ENCODE measurements at places on chromosomes 6 and 20.

DNA sequence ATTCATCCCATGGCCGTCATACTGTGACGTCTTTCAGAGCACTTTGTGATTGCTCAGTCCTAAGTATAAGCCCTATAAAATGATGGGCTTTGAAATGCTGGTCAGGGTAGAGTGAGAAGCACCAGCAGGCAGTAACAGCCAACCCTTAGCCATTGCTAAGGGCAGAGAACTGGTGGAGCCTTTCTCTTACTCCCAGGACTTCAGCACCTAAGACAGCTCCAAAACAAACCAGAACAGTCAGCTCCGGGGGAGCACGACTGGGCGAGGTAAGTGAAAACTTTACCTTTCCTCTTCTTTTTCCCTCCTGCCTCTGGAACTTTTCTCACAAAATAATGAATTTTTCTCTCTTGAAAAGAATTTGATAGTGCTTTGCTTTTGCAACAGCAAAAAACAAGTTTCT is at the start of gene VIP:
TSS of gene VIP (plus strand) at position 104 of the 400 bp plus-strand sequence. CDS start 1,381 bp downstream, outside the sequence.
- no peak for DNase-seq

- DNase-seq, result peak; percentile 41
Observed at GRCh38 chr6:137882225-137882961, 15.3 kb downstream of the TNFAIP3 start.

DNA sequence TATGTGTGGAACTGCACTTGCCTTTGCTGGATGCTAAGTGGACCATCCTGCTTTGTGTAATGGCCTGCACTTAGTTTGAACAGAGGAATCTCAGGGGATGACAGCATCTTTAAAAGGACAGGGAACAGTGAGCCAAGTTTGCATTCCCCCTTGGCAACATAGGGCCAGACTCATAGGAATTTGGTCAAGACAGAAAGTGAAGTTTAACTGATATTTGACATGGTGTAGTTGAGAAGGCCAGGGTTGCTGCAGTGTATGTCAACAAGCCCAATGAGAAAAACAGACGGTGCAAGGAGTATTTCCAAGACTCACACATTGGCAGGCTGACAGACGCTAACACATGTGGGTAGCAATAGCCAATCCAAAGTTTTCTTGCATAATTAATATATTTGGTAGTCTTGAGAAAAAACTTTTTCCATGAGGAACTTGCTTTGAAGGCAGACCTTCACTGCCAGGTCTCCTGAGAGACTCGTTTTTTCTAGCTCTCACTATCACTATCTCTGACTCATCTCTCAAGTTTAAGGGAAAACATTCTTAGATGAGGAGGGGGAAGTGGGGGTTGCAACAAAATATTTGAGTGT is 213.8 kb downstream of the IBTK start:
- no peak for DNase-seq

- DNase-seq, result no peak
Observed at GRCh38 chr6:140857739-140858380, 1274.9 kb upstream of the GJE1 start.

DNA sequence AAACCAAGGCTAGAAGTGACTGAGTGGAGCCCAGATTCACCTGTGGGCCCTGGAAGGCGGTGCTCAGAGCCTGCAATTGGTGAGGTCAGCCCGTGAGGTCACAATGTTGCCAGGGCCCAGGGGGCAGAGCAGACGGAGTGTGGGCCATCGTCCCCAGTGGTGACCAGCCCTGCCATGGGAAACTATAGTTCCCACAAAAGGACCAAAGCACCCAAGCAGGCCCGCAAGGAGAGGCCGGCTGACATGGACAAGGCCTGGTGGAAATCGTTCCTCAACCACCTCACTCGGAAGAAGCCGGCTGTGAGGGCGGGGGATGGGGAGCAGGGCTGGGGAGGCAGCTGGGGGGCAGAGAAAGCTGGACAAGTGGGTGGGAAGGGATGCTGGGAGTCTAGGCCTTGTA is at the start of gene C20orf144:
TSS of gene C20orf144 (plus strand) at position 156 of the 400 bp plus-strand sequence. CDS start at position 175, 19 bp downstream.
- DNase-seq, result no peak

DNA sequence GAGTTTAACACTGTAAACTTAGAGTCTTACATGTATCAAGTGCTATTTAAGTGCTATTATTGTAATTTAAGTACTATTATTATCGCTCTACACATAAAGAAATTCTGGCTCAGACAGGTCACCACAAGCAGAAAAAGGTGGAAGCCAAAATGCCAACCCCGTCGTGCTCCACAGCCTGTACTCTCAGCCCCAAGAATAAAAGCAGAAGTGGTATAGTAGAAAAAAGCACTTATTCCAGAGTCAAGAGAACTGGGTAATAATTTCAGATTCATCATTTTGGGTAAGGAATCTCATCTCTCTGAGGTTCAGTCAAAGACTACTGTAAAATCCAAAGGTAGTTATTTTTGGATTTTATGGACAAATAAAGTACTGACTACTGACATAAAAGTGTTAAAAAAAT is 943 bp downstream of the ZUP1 start:
- DNase-seq, result peak; percentile 35

- no peak for DNase-seq
Observed at GRCh38 chr20:48703511-48704219, 124.1 kb downstream of the PREX1 start.

- peak; percentile 63 for DNase-seq
Observed at GRCh38 chr6:26576929-26577719, 19.6 kb upstream of the ABT1 start.

GRCh38 chr6:53134601-53135235 is 13.9 kb downstream of the GCM1 start:
- DNase-seq, result no peak

GRCh38 chr6:96724641-96725040 is 112.6 kb downstream of the GPR63 start:
- DNase-seq, result no peak

DNA sequence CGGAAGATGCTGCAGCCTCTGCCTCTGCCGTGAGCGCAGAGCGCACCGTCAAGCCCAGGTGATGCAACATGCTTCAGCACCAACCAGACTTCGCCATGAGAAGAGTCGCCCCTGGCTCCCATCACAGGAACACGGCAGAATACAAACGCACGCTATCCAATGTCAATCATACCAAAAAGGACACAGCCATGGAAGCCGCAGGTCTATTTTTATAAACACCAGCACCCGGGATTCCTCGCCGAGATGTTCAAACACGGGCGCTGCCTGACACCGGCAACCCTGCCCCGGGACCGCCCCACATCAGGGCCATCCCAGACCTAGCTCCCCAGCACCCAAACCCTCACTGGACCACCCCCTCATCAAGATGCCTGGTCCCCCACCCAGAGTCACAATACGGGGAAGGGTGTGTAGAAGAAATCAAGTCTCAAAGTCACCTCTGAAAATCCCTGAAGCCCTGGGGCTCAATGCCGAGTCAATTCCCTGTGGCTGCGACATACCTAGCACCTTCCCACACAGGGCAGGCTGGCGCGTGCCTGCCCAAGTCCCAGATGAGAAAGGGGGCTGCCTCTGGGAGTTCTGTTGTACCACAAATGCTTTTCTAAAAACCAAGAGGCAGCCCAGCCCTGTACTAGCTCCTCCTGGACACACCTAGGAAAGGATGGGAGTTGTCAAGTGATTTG is 17.9 kb downstream of the TAF4 start:
- no peak for DNase-seq

- no peak for DNase-seq
Observed at GRCh38 chr6:286681-287488, 5.4 kb upstream of the DUSP22 start.

GRCh38 chr6:14444295-14444972 is 326.9 kb downstream of the CD83 start:
- DNase-seq, result no peak
